ENCODE measurements at places on chromosomes 16 and 17. TPM values are rescaled to one million over a fixed set of nuclear protein-coding genes. Genes with fewer than 3 reads are reported as not detected.

The TMEM238L gene
- not detected for total RNA-seq

The SAMD14 gene
- total RNA-seq = 0.28 TPM

The OSGIN1 gene
- total RNA-seq = 5.1 TPM

The HOXB6 gene
- total RNA-seq = not detected

The KATNIP gene
- 13.0 TPM for total RNA-seq

The SLC2A4 gene
- total RNA-seq = 0.14 TPM

The CDC42EP4 gene
- 108 TPM for total RNA-seq

The PRAC1 gene
- total RNA-seq = not detected

The MAPT gene
- under 0.01 TPM for total RNA-seq

The PITPNC1 gene
- 25.6 TPM for total RNA-seq

The UTS2R gene
- total RNA-seq = not detected

The SPEM2 gene
- not detected for total RNA-seq

The TBC1D3B gene
- 3.2 TPM for total RNA-seq

The ABCA9 gene
- 0.71 TPM for total RNA-seq

The DNAI2 gene
- total RNA-seq = 0.07 TPM

The ZFHX3 gene
- 12.4 TPM for total RNA-seq

The PLA2G10 gene
- 0.34 TPM for total RNA-seq

The CBFA2T3 gene
- 1.1 TPM for total RNA-seq

The CCDC200 gene
- total RNA-seq = not detected

Data from nasal cavity respiratory epithelium epithelial cell of viscerocranial mucosa (primary cell).